ENCODE measurements at places on chromosomes 7 and 10.

DNA sequence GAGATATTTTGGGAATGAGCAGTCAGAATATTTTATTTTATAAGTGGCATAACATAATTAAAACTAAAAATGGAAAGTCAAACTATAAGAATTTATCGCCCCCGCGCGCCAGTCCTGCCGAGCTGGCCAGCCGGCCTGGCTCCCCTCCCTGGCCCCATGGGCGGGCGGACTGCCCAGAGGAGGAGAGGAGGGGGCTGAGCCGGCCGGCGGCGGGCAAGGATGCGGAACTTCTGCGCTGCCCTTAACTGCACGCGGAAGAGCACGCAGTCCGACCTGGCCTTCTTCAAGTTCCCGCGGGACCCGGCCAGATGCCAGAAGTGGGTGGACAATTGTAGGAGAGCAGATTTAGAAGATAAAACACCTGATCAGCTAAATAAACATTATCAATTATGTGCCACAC lies 96.8 kb downstream of the DKK1 start:
- no peak for DNase-seq

DNA sequence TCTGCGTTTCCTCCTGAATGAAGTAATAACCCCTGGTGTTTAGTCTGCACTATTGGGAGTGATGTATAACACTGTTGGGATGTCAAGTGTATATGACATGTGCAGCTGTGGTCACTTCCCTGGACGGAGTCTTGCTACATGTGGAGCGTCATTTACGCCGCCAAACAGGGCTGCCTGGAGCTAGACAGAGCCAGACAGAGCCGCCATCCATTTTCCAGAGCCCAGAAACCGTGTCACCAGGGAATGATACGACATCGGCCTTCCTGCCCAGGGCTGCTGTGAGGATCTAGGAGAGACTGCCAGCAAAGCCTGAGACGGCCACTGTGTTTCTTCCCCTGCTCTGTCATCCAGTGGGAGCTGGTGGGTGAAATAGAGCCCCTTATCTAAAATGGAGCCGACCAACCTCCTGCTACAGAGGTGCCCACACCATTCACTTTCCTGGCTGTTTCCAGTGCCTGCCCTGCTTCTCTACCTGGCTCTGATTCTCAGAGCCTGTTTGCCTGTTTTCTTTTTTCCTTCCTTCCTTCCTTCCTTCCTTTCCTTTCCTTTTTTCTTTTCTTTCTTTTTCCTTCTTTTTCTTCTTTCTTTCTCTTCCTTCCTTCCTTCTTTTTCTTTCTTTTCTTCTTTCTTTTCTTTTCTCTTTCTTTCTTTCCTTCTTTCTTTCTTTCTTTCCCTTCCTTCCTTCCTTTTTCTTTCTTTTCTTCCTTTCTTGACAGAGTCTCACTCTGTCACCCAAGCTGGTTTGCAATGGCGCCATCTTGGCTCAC lies 13.3 kb upstream of the FGFR2 start:
- DNase-seq = no peak

GRCh38 chr7:135744938-135745702 lies 3.5 kb downstream of the FAM180A start:
- DNase-seq = no peak

GRCh38 chr10:63711867-63712716 lies 190.9 kb downstream of the REEP3 start:
- peak; percentile 73 for DNase-seq

DNA sequence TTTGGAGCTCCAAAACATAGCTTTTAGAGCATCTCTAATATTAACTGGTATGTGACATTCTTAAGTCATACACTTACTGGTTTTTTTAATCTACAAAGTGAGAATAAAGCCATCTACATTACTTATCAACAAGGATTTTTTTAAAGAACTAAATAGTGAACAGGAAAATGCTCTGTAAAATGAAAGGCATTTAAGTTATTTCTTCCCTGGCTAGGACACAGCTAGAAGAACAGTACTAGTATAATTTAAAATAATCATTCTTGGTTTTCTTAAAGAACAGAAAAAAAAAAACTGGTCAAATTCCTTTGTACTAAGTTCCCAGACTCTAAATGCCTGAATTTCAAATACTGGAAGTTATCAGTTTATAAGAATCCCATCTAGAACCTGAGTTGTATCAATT lies 139.5 kb downstream of the SRPK2 start:
- no peak for DNase-seq

DNA sequence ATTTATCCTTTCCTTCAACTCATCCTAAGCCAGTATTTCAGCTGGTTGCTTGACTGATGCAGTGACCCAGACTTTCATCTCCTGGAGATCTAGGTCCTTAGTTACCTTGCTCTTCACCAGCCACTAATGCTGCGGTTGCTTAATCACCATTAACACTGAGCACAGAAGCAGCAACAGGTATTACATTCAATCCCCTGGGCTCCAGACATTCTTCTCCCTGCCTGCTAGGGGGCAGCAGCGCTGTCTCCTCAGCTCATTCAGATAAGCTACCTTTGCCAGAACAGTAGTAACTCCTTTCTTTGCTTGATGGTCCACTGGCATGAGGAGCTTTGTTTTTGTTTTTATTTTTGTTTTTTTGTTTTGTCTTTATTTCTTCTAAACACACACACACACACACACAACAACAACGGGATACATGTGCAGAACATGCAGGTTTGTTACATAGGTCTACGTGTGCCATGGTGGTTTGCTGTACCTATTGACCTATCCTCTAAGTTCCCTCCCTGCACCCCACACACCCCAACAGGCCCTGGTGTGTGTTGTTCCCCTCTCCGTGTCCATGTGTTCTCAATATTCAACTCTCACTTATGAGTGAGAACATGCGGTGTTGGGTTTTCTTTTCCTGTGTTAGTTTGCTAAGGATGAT lies 1043.2 kb upstream of the C7orf33 start:
- DNase-seq = peak; percentile 36

DNA sequence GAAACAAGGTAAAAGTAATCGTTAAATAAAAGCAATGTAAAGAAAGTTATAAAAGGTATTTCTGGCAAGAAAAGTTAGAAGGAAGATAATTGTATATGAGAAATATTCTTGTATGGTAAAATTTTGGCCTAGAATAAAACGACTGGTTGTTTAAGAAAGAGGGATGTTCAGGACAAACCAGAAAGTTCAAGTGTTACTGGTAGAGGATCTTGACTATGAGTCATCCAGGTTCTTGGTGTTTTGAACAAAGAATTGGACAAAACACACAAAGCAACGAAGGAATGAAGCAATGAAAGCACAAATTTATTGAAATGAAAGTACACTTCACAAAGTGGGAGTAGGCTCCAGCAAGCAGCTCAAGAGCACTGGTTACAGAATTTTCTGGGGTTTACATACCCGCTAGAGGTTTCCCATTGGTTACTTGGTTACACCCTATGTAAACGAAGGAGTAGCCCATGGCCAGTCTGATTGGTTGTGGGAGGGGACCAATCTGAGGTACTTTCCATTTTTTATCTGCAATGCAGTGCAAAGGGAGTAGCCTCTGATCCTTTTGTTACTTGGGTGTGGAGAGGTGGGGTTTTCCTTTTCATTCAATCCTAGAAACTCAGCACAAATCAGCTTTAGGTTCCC lies 22.4 kb upstream of the GARS1 start:
- no peak for DNase-seq

DNA sequence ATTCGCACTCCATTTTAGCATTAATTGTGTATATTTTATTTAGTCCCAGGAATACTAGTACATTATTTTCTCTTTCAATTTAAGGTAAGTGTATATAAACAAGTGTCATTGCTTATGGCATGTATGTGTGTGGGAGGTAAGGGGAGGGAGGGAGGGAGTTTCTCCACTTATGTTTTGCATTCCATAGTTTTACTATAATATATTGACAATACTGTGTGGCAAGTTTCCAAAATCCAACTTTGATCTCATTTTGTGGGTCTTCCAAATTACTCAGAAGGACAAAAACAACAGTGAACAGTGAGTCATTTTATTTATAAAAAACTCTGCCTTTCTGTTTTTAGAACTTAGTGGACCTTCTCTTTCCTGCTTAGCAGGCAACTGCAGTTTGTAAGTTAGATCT lies 102.3 kb upstream of the SEMA3E start:
- no peak for DNase-seq

GRCh38 chr7:36742911-36743775 lies 18.8 kb upstream of the AOAH start:
- DNase-seq = peak; percentile 44

GRCh38 chr10:35643151-35644049 lies 1.3 kb upstream of the FZD8 start:
- DNase-seq = no peak

DNA sequence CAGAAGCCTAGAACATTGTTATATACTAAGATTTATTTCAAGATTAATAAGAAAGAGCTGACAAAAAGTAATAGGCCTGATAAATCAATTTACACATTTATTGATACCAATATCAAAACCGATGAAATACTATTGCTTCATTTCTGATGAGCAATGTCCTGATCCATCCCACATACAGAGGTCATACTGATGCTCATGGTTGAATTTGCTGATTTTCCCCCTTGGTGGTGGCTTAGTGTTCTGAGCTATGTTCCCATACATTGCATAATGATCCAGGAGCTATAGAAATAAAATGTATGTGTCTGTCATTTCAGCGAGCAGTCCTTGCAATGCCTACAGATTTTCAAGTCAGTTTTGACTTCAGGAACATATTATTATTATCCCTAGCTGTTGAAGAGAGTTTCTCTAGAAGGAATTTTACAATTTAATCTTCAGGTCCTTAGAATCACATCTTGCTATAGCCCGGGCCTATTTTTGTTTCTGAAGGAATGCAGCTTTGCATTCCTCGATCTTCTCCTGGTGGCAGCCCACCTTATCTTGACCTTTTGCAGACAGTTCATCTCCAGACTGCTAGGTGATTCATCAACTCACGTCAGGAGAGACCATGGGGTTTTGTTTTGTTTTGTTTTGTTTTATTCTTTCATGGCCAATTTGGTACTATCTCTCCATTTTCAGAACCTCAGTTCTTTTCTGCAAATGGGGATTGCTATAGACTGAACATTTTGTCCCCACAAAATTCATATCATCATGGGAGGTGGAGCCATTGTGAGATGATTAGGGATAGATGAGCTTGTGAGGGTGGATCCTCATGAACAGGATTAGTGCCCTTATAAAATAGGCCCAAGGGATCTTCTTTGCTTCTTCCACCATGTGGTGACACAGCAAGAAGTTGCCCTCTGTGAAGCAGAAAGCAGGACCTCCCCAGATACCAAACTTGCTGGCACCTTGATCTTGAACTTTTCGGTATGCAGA lies 465.6 kb upstream of the IGFBP3 start:
- DNase-seq = no peak

- DNase-seq = no peak
Observed at GRCh38 chr10:49569031-49569631, 30.2 kb upstream of the ERCC6 start.

GRCh38 chr10:66349726-66350125 lies 576.1 kb upstream of the LRRTM3 start:
- no peak for DNase-seq

GRCh38 chr7:12730523-12730922 lies 43.1 kb downstream of the ARL4A start:
- DNase-seq = no peak

DNA sequence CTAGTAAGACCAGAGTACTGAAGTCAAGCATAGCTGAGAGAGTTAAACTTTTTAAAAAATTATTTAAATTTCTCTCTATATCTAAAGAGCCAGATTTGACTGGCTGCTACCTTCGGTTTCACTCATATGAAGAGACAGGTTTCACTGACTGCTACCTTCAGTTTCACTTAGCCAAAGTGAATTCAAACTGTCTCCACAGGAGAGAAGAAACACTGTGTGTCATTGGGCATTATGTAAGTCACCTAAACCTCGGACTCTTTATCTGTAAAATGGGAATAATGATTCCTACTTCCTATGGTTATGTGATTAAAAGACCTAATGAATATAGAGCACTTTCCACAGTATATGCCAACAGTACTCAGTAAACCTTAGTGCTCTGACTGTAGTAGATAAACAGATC lies 41.6 kb upstream of the MET start:
- DNase-seq = no peak

DNA sequence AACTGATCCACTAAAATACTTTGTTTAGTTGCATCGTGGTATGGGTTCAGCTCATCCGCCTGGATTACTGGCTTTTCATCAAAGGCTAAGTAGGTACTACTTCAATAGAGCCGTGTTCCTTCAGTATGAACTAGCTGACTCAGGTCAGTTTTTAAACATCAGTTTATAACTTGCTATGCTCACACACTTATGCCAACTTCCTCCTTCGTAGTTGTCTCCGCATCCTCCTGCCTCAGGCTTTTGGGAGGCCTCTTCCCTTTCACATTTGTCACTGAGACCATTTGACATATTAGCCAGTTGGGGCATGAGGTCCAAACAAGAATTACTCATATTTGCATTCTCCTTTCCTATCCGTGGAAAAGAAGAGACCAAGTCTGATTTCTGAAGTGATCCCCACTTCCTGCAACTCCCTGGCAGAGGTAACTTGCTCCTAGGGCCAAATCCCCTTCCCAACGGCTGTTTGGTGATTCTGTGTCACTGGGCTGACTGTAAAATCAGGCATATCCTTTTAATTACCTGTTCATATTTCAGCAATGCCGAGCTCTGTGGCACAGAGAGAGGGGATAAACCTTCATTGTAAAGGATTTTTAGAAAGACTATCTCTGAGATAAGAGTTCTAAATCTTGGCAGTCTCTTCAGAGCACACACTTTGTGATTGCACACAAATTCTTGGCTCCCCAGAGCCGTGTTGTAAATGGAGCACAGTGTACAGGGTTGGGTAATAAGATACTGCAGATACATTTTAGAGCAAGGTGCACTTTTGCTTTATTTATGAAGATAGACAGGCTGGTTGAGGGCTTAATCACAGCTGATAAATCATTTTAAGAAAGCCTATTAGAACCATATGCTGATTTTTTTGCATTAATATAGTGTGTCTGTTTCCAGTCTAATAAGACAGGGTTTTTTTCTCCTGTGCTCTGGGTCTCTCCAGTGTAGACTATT lies 108.0 kb downstream of the CREB5 start:
- DNase-seq = no peak

DNA sequence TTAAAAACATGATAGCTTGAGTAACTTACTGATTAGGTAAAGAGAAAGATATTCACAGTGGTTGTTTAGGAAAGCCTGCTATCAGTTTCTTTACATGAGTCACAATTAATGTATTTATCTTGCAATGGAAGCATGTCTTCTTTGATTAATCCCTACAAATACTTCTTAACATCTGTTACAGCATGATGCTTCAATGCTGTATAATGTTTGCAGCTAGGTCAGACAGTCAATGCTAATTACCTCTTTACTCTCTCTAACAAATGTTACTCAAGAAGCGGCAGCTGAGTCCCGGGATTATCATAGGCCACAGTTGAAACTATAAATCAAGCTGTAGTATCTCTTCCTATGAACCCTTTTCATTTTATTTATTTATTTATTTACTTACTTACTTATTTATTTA lies 33.2 kb downstream of the ACBD5 start:
- DNase-seq = no peak

- DNase-seq = no peak
Observed at GRCh38 chr7:148058092-148058491, 532.5 kb upstream of the C7orf33 start.

Measured in head of caudate nucleus (tissue), 42 donors.